ENCODE measurements at places on chromosomes 16 and 17.

- peak; percentile 6 for DNase-seq
Measured at GRCh38 chr17:72822358-72823023, 270.0 kb downstream of the SLC39A11 start.

GRCh38 chr17:1972487-1973160, 52.5 kb downstream of the RTN4RL1 start:
- DNase-seq = no peak

DNA sequence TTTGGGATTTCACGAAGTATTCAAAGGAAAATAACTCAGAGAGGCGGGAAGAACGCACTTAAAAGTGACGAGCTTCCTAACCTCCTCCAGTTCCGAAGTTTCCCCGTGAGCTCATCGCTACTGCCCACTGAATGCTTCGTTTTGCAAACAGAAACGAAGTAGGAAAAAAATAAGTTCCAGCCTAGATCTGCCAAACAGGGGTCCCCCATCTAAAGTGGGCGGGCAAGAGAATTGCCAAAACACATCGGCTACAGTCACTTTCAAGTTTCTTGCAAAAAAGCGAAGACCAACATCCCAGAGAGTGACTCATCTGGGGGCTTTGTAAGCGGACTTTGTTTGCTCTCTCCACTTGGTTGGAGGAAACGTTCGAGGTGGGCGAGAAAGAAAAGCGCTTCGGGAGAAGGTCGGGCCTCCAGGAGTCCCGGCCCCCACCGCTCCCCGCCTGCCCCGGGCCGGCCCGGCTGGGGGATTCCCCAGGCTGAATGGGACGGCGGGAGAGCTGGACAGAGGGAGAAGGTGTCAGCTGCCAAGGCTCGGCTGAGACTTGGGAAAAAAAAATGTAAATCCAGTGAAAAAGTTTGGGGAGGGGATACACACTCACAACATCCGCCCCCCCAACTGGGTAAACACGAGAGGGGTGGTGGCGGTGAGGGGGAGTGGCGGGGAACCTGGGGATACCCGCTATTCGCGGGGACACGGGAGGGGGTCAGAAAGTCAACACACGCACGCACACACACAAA, 1.0 kb downstream of the VEZF1 start:
- peak; percentile 57 for DNase-seq

GRCh38 chr17:75779250-75779986, 5.2 kb upstream of the UNK start:
- DNase-seq = peak; percentile 99

DNA sequence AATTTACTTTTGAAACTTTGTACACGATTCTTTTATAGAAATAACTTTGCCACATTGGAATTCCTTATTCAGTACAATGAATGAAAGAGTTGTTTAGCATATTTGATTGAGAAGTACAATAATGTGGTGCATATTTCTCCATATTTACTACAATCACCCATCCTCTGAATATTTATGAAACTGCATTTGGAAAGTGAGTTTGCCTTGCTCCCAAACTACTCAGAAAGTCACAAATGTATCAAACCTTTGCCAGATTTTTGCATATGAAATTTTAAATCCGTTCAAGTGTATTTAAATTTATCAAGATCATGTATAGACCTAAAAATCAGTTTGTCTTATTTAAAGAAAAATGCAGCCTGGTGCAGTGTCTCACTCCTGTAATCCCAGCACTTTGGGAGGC, 148.7 kb downstream of the CDH11 start:
- no peak for DNase-seq

- no peak for DNase-seq
Measured at GRCh38 chr17:21742326-21742725, 50.0 kb downstream of the KCNJ18 start.

- no peak for DNase-seq
Measured at GRCh38 chr17:74386386-74386785, 19.1 kb downstream of the GPR142 start.

DNA sequence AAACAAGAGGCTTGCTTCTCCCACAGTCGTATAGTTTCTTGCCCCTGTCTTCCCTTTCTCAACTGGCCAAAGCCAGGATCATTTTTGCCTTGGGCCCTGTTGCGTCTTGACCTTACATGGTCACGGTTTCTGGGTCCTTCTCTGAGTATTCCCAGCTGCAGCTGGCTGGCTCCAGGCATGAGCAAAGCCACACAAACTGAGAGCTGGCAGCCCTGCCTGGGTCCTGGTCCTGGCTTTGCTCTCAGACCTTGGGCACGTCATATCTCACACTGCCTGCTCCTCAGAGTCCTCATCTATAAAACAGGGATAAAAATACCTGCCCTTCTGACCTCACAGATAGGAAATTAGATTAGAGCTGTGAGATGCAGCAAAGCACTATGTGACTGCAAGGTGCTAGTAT, 277.6 kb downstream of the CBLN1 start:
- no peak for DNase-seq

DNA sequence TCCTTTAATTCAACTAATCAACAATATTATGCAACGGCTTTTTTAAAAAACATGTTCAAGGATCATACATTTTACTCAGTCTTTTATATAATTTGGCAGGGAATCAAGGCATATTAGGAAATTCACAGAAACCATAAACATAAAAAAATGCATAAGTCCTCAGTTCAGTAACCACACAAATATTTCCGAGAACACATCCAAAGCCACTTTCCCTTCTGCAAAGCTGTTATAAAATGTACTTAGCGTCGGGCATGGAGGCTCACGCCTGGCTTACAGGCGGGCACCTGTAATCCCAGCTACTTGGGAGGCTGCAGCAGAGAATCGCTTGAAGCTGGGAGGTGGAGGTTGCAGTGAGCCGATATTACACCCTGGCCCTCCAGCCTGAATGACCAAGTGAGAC, 9.7 kb upstream of the ZC3H7A start:
- no peak for DNase-seq

DNA sequence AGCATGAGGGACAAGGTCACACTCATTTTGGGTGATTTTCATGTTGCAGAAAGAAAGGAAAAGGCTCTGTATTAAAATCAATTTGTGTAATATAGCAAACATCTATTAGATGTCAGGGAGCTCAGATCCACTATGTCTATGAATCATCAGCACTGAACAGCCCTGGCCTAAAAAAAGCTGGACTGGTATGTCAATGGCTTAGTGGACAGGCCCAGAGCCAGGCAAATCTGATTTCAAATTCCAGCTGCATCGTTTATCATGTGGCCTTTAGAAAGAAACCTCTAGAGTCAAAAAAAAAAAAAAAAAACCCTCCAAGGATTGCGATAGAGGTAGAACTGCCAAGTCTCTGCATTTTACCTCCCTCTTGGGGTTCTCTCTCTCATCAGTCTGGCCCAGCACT, 5.4 kb downstream of the GAS7 start:
- DNase-seq = peak; percentile 28

DNA sequence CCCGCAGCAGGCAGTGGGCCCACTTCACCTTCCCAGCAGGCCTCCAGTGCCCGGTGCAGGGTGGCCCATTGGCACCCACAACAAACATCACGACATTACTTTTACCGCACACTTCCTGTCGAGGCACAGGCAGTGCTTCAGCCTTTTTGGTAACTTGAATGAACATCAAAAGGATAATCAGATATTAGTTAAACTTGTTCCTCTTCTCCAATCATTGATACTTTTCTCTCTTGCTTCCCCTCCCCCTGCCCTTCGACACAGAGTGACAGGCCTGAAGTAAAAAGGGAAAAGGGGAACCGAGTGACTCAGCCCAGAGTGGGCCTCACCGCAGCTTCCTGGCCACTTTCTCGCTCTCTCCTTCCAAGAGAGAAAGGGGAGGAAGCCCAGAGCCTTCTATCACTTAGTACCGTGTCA, 507.0 kb downstream of the MAF start:
- no peak for DNase-seq

GRCh38 chr17:79019632-79020584, 4.1 kb upstream of the C1QTNF1 start:
- DNase-seq = peak; percentile 75

DNA sequence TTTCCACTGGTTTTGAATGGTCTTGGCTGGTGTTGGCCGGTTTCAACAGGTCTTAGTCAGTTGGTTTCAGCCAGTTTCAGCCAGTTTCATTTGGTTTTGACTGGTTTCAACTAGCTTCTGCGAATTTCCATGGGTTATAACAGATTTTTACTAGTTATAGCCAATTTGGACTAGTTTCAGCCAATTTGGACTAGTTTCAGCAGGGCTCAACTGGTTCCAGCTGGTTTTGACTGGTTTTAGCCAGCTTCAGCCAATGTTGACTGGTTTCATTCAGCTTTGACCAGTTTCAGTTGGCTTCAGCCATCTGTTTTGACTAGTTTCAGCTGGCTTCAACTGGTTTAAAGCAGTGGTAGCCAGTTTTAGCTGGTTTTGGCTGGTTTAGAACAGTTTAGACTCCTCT, 432.6 kb downstream of the UTP18 start:
- no peak for DNase-seq

- DNase-seq = no peak
Measured at GRCh38 chr17:33667052-33667509, 374.0 kb upstream of the ASIC2 start.

GRCh38 chr17:72487731-72488494, 367.1 kb downstream of the SOX9 start:
- DNase-seq = no peak

DNA sequence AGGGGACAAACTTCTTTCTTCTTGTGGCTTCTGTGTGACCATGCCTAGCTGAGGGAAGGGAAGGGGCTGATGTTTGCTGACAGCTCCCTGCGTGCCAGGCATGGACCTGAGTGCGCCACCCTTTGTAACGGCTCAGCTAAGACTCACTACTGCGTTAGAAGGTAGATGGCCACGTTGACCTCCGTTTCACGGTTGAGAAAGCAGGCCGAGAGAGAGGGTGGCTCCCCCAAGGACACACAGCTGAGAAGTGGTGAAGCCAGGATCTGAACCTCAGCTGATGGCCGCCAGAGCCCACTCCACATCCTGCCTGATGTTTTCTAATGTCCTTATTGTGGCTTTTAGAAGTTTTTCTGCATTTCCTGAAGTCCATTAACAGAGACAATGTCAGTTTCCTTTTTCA, 45.1 kb downstream of the RGS9 start:
- DNase-seq = no peak

- no peak for DNase-seq
Measured at GRCh38 chr16:85582229-85582991, 30.7 kb upstream of the GSE1 start.

GRCh38 chr16:47241061-47241460, 97.3 kb upstream of the NETO2 start:
- no peak for DNase-seq

- no peak for DNase-seq
Measured at GRCh38 chr16:23690771-23691482, 12.2 kb downstream of the PLK1 start.

- no peak for DNase-seq
Measured at GRCh38 chr17:65656390-65657250, 95.2 kb upstream of the AXIN2 start.

DNA sequence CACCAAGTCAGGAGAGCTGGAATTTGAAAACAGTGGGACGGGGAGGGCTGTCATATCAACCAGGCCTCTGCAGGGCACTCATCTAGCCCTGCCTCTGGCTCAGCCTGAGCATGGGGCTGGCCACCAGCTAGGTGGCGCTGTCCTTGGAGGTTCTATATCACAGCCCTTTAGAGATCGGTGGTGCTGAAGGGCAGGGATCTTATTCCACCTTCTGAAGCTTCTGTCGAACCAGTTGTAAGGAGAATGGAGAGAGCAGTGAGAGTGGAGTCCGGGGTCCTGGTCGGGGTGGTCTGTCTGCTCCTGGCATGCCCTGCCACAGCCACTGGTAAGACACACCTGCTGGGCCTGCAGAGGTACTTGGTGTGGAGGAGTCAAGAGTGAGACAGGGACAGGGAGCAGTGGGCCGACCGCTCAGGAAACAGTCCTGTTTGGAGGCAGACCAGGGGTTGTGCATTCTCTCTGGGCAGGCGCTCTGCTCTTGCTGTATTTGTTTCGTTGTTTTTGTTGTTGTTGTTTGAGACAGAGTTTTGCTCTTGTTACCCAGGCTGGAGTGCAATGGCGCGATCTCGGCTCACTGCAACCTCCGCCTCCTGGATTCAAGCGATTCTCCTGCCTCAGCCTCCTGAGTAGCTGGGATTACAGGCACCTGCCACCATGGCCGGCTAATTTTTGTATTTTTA, at the start of gene CES3:
CES3 (plus strand) TSS at position 202 of the 680 bp plus-strand sequence; CDS start at position 244, 42 bp downstream.
- DNase-seq = peak; percentile 87

- DNase-seq = no peak
Measured at GRCh38 chr16:1923299-1924034, 5.3 kb upstream of the HS3ST6 start.

GRCh38 chr17:41339571-41340172, 11.0 kb downstream of the KRT33A start:
- DNase-seq = no peak

DNA sequence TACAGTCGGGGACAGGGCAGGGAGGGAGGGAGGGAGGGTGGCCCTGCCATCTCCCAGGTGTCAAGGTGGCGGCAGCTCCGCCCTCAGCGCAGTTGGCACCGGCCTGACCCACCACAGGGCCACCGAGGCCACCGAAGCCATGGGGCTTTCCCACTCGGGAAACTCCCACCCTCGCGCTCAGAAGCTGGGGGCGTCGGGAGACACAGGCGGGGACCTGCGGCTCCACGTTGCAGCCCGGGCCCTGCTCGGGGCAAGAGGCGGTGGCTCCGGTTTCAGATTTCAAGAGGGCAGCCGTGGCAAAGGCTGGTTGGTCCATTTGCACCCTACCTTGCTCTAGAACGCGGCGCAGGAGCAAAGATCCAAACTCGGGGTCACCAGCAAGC, 544 bp downstream of the CYB561 start:
- peak; percentile 75 for DNase-seq

- DNase-seq = peak; percentile 57
Measured at GRCh38 chr16:4372578-4373355, 1.1 kb downstream of the VASN start.

DNA sequence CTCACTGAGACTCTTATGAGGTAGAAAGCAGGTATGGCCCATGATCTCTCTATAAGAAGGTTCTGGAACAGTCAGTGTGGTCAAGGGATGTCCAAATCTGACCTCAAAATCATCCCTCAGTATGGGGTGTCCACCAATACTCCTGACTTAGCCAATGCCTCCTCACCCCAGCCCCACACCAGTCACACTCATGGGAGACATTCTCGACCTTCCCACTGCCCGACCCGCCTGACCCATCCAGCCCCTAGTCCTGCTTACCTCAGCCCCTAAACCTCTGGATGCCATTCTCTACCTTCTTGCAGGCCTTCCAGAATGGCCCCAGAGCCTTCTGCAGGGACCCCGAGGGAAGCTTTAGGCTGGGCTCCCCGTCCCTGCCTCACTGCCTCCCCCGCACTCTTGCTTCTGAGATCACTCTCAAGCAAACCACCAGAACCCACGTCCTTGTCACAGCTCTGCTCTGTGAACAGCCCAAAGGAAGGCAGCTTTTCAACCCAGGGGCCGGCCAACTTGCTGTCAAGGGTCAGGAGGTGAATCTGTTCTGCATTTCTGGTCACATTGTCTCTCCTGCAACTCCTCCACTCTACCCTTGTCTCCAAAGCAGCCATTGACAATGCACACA, 44.9 kb upstream of the RBFOX3 start:
- no peak for DNase-seq

DNA sequence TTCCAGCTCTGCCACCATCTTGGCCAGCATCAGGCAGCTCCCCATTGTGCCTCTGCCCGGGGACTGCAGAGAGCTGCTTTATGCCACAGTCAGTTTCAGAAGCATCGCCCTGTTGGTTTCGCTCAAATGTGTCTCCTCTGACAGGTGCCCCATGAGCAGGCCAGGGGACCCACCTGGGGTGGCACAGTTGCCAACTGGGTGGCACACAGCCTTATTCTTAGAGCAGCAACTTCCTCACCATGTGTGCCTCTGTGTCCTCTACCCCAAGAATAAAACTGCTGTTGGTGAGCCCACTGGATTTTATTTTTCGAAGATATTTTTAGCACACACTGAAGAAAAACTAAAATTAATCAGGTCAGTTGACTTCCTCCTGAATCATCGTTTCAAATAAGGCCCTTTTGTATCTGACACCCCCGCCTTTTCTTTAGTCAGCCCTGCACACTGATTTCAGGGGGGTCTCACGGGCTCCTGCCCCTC, 44.9 kb upstream of the CACNG5 start:
- no peak for DNase-seq

Data from body of pancreas (tissue), 4 donors.